ENCODE measurements at places on chromosomes 3 and 15.

DNA sequence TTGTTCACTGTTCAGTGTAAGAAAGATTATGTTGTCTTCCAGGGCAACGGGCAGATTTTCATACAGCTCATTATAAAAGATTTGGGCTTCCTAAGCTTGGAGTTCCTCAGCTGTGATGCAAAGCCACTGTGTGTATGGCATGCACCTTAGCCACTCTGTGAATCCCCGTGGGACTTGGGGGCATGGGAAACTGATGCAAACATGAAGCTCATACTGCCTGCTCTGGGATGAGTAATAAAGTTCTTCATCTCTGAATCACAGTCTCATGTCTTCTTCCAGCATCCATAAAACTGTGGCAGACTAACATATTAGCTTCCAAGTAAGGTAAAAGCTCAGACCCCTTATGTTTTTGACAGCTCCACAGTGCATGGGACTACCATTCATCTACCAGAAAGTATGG, 154.3 kb upstream of the RORA start:
- no peaks in the 10 kb centered on the region for H3K4me1 ChIP-seq
- H3K4me3 ChIP-seq, result no peak overlapping the region
- DNase-seq, result no peak
- H3K27me3 ChIP-seq, result no peaks in the 10 kb centered on the region
- no peaks in the 10 kb centered on the region for H3K36me3 ChIP-seq

GRCh38 chr15:66795851-66796250, 93.8 kb downstream of the SMAD6 start:
- H3K4me1 ChIP-seq, result no peaks in the 10 kb centered on the region
- no peak overlapping the region for H3K4me3 ChIP-seq
- H3K36me3 ChIP-seq, result no peaks in the 10 kb centered on the region
- no peaks in the 10 kb centered on the region for H3K27me3 ChIP-seq
- H3K27ac ChIP-seq, result no peak overlapping the region

DNA sequence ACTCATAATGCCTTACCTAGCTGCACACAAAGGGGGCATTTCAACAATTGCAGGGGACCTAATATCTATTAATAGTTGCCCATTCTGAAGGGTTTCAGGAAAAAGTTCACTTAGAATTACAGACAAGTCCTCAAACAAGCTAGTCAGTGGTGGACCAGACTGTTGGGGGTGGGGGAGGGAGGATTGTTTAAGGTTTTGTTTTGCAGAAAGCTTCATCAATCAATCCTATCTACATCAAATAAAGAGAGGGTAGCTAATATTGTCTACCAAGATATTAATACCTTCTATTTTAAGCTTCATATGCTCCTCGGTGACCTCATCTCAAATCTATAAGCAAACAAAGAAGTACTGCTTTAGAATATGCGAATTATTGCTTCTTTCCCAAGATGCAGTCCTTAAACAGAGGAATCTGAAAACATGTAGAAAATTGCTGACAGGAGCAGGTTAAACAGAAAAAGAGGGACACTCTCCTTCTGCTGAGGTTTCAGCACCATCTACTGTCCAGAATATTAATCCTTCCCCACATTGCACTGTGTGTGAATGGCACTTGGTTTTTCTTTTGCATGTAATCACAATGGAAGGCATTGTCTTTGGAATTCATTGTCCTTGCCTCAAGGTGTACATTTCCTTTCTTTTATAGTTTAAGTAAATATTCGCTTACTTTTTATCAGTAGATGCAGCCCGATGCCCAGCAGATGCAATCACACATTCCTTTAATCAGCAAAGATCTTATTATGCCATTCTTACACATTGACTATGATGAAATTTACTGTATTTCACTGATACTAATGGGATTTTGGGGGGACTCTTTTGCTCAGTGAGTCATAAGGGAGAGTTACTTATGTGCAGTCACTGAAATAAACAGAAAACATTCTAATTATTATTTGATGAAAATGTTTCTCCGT, 94.7 kb downstream of the IL5RA start:
- H3K36me3 ChIP-seq, result no peaks in the 10 kb centered on the region
- H3K27ac ChIP-seq, result no peak overlapping the region
- H3K4me3 ChIP-seq, result no peak overlapping the region
- H3K27me3 ChIP-seq, result no peaks in the 10 kb centered on the region

GRCh38 chr3:61940236-61940635, 378.9 kb downstream of the PTPRG start:
- H3K4me3 ChIP-seq, result no peak overlapping the region
- H3K4me1 ChIP-seq, result no peaks in the 10 kb centered on the region
- no peaks in the 10 kb centered on the region for H3K27me3 ChIP-seq

- no peaks in the 10 kb centered on the region for H3K36me3 ChIP-seq
- H3K27ac ChIP-seq, result no peak overlapping the region
- no peak overlapping the region for H3K4me3 ChIP-seq
Measured at GRCh38 chr15:66038387-66039116, 169.3 kb downstream of the RAB11A start.

DNA sequence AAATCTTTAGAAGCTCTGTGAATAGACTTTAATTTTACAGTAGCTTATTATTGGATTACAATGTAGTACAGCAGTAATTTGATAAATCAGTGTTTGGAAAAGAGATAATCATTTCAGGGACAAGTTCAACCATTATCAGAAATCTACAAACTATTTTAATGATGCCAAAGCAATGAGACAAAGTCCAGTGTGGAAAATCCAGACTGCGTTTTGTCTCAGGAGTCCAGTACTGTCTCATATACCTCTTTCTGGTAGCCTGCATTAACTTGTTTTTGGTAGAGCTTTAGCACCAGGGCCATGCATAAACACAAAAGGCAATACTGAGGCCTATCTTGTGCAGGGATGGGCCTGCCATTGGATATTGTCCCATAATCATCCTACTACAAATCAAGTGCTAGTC, 19.7 kb downstream of the ACKR4 start:
- no peaks in the 10 kb centered on the region for H3K36me3 ChIP-seq
- DNase-seq, result no peak
- no peaks in the 10 kb centered on the region for H3K4me1 ChIP-seq
- H3K27me3 ChIP-seq, result no peaks in the 10 kb centered on the region
- H3K4me3 ChIP-seq, result no peak overlapping the region
